ENCODE measurements at places on chromosomes 12 and 14. TPM values are rescaled to one million over a fixed set of nuclear protein-coding genes. Genes with fewer than 3 reads are reported as not detected.

The ESRRB gene
- total RNA-seq, result 0.05 TPM

The ST8SIA1 gene
- 0.32 TPM for total RNA-seq

The PLEK2 gene
- 0.18 TPM for total RNA-seq

The LRRC10 gene
- total RNA-seq, result not detected

The MMAB gene
- total RNA-seq, result 32.2 TPM

The PWP1 gene
- total RNA-seq, result 41.8 TPM

The HECTD1 gene
- total RNA-seq, result 107 TPM

The ANO4 gene
- total RNA-seq, result not detected

The ETFBKMT gene
- 1.0 TPM for total RNA-seq

The DPY19L2 gene
- 0.61 TPM for total RNA-seq

The KLHDC1 gene
- total RNA-seq, result 1.1 TPM

The DPF3 gene
- total RNA-seq, result 2.7 TPM

The GUCY2C gene
- total RNA-seq, result not detected

The NUAK1 gene
- not detected for total RNA-seq

The TSPAN19 gene
- total RNA-seq, result not detected

The PMCH gene
- 2.8 TPM for total RNA-seq

The TSHR gene
- 1.9 TPM for total RNA-seq

The CAPZA3 gene
- not detected for total RNA-seq

All from T-helper 2 cell treated with Interferon-gamma antibody and Interleukin-4, amounts not matched to agents 100 ng/mL and 5 ng/mL, for 36 hours (primary cell).